ENCODE measurements at places on chromosomes 5 and 9.

GRCh38 chr5:65468633-65469032 is 13.1 kb downstream of the ADAMTS6 start:
- DNase-seq = no peak

DNA sequence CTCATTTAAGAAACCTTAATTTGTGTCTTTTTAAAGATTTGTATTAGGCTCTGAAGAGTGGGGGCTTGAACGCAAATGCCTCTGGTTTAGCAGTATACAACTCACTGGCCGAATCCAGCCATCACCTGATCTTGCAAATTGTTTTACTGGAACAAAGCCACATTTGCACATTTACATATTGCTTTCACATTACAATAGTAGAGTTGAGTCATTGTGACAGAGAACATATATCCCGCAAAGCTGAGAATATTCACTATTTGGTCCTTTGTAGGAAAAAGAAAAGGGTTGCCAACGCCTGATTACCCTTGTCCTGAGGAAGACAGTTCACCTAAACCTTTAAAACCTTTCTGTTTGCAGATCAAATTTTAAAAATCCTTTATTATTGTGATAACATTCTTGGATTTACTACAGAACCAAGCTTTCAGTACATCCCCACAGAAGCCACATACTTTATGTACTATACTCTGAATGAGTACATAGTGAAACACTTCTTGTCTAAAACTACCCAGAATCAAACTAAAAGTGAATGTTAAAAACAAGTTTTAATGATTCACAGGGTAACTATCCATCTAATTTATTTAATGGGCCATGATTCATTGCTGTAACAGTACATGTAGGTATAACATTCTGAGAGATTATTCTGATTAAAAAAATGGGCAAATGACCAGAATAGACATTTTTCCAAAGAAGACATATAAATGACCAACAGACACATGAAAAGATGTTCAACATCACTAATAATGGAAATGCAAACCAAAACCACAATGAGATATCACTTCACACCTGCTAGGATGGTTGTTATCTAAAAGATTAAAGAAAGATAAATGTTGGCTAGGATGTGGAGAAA is 161.0 kb downstream of the SLC25A46 start:
- no peak for DNase-seq

DNA sequence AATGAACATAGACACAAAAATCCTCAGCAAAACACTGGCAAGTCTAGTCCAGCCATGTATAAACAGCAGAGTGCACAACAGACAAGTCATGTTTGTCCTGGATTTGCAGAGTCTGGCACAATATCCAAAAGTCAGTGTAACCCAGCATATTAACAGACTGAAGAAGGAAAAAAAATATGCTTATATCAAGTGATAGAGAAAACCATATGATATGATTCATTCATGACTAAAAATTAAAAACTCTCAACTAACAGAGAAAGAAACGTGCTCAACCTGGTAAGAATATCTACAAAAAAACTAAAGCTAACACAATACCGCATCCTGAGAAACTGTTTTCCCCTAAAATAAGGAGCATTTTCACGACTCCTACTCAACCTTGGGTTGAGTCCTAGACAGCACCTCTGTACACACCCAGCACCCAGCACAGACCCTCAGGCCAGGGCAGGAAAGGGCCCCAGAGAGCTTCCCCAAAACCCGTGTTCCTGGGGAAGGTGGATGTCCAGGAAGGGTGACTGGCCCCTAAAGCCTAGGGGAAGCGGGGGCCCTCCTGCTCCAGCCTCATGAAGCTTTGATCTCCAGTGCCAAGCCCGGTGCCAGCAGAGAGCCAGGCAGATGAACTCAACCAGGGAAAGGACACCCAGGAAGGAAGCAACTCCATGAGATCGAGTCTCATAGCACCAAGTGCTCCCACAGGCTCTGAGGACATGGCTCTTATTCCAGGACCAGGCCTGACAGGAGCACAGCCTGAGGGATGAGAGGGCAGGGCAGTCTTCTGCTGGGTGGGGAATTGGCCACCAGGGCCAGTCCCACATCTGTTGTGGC is 38.9 kb downstream of the ADAMTS2 start:
- no peak for DNase-seq

- no peak for DNase-seq
Measured at GRCh38 chr5:27234916-27235315, 196.5 kb upstream of the CDH9 start.

DNA sequence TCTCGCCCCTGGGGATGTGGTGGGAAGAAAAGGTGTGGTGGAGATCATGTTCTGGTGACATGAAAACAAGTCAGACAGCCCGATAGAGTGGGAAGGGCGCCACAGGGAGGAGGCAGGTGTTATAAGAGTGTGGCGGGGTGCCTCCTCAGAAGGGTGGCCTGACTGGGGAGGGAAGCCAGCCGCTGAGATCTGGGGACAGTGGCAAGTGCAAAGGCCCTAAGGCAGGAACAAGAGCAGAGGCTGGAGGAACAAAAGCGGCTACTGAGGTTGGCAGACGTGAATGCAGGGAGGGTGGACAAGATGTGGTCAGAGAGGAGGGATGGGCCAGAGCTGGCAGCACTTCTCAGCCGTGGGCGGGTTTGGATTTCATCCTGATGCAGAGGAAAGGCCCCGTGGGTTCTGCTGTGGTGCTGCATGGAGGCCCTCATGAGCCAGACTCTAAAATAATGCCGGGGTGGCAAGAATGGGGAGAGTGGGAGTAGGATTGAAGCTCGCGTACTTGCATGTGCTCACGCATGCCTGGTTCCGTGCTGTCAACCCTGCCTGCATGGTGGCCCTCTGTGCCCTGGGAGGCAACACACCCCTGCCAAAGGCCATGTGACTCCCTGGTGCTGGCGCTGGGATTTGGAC is 89.2 kb downstream of the MVB12B start:
- DNase-seq = no peak

Measured in activated CD4-positive, alpha-beta T cell treated with anti-CD3 and anti-CD28 coated beads for 1 hour (primary cell).